ENCODE measurements at places on chromosomes 16 and 17. TPM values are rescaled to one million over a fixed set of nuclear protein-coding genes. Genes with fewer than 3 reads are reported as not detected.

- no peak for ATAC-seq
Observed at GRCh38 chr16:24974859-24975258, 40.3 kb downstream of the ARHGAP17 start.

HAS3 gene
- 1.4 TPM for total RNA-seq

- ATAC-seq: no peak
Observed at GRCh38 chr17:81329927-81330883, 35.1 kb upstream of the SLC38A10 start.

GRCh38 chr17:4490109-4490591, 8.5 kb upstream of the SPNS2 start:
- ATAC-seq: no peak

NPIPA3 gene
- not detected for total RNA-seq

GRCh38 chr17:29588562-29589411, 661 bp downstream of the GIT1 start:
- peak; percentile 29 for ATAC-seq

- ATAC-seq: no peak
Observed at GRCh38 chr17:688100-688989, 26.3 kb downstream of the VPS53 start.

DNA sequence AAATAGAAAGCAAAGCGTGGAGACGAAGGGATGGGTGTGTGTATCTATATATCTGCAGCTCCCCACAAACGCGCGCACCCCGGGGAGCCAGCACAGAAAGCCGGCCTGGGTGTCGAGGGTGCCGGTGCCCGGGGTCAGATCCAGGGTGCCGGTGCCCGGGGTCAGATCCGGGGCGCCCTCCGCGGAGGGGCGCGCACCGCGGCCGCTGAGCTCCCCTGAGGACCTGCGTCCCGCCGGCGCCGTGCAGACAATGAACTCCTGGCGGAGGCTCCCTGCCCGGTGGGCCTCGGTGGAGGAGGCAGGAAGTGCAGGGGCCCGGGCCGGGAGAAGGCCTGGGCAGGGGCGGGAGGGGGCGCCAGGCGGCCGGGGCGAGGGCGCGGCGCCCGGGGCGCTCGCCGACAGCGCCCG, 1.1 kb downstream of the ZNF423 start:
- ATAC-seq: peak; percentile 14

- no peak for ATAC-seq
Observed at GRCh38 chr16:35734728-35735402, 2275.5 kb downstream of the TP53TG3F start.

- no peak for ATAC-seq
Observed at GRCh38 chr17:74027444-74027843, 176.0 kb upstream of the RPL38 start.

ZSCAN10 gene
- total RNA-seq: 1.7 TPM

TBC1D3 gene
- total RNA-seq: not detected

SPATA32 gene
- not detected for total RNA-seq

TP53TG3F gene
- not detected for total RNA-seq

GRCh38 chr17:31596382-31597323, 205.2 kb downstream of the RAB11FIP4 start:
- peak; percentile 96 for ATAC-seq

PPL gene
- 82.5 TPM for total RNA-seq

DNA sequence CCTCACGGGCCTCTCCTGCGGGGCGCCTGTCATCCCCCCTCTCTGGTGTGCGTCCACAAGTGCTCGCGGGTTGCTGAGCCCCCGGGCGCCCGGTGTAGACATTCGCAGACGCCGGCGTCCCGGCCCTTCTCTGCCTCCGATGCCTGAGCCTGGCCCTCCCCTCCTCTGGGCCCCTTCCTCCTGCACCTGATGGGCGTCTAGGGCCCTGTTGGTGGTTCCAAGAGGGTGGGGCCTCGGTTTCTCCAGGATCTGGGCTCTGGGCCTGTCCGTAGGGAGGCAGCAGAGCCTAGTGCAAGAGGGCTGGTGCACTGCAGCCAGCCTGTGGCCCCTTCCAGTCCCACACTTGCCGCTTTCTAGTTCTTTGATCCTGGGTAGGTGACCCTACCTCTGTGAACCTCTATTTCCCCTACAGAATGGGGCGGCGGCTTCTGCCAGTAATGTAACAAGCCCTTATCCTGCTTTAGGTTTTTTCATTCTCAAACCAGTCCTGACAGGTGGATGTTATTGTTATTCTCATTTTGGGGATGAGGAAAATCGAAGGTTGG, 623 bp downstream of the E4F1 start:
- peak; percentile 26 for ATAC-seq

DNA sequence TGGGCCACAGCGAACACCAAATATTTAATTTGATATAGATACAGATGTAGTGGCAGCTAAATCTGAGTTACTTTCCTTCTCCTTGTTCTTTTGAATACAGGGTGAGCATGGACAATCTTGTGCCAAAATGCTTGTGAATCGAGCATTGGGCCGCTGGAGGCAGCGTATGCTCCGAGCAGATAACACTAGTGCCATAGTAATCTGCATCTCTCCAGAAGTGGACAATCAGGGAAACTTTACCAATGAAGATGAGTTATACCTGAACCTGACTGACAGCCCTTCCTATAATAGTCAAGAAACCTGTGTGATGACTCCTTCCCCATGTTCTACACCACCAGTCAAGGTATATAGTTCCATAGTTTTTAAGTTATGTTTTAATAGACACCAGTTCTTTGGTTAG, 21.2 kb upstream of the BCAS3 start:
- no peak for ATAC-seq

TEKT1 gene
- total RNA-seq: not detected

GRCh38 chr17:15502369-15503112, 35.1 kb upstream of the CDRT4 start:
- peak; percentile 93 for ATAC-seq

DNA sequence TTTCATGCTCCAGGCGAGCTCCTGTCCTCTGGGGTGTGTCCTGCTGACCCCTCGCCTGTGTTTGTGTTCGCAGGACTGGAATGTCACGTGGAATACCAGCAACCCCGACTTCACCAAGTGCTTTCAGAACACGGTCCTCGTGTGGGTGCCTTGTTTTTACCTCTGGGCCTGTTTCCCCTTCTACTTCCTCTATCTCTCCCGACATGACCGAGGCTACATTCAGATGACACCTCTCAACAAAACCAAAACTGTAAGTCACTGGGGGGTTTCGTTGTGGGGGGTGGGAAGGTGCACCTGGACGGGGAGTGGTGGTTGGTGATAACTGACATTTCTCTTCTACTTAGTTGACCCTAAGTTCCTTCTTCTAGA, 58.3 kb downstream of the ABCC1 start:
- ATAC-seq: no peak

DNA sequence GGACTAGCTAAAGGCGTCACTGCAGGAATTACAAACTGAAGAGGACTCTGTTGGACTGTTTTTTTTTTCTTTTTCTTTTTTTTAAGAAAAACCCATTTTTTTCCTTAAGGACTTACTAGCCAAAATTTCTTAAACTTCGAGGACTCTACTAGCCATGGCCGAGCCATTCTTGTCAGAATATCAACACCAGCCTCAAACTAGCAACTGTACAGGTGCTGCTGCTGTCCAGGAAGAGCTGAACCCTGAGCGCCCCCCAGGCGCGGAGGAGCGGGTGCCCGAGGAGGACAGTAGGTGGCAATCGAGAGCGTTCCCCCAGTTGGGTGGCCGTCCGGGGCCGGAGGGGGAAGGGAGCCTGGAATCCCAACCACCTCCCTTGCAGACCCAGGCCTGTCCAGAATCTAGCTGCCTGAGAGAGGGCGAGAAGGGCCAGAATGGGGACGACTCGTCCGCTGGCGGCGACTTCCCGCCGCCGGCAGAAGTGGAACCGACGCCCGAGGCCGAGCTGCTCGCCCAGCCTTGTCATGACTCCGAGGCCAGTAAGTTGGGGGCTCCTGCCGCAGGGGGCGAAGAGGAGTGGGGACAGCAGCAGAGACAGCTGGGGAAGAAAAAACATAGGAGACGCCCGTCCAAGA, 878 bp downstream of the HEXIM1 start:
- peak; percentile 34 for ATAC-seq

DNA sequence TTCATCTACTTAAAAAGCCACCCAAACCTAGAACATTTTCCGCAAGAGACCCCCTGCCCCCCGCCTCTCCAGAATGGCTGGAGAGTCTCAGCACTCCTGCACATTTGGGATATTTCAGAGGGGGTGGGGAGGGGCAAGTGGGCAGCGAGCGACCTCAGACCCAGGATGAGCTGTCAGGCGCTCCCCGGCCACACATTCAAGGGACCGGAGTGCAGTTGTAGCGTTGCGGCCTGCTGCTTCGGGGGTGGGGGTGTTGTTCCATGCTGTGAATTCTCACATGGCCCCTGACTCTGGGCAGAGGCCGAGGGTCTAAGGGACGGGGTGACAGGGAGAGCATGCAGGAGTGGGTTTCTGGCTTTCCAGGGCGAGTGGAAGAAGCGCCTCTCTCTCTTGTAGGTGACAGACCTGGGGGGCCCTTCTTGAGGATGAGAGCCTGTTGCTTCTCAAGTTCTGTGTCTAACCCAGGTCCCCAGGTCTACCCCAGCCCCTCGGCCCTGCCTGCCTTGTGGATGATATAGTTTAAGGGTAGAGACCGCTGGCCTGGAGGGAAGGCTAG, 231.2 kb downstream of the SEC14L1 start:
- ATAC-seq: no peak

GRCh38 chr16:27754788-27755690, 205.1 kb downstream of the KATNIP start:
- ATAC-seq: no peak

- no peak for ATAC-seq
Observed at GRCh38 chr16:10776280-10776679, 32.6 kb downstream of the NUBP1 start.

FASN gene
- 22.6 TPM for total RNA-seq

- peak; percentile 59 for ATAC-seq
Observed at GRCh38 chr17:18248300-18248731, 10.2 kb downstream of the FLII start.

GRCh38 chr17:79072544-79072943, 2.1 kb upstream of the ENGASE start:
- ATAC-seq: no peak

DNA sequence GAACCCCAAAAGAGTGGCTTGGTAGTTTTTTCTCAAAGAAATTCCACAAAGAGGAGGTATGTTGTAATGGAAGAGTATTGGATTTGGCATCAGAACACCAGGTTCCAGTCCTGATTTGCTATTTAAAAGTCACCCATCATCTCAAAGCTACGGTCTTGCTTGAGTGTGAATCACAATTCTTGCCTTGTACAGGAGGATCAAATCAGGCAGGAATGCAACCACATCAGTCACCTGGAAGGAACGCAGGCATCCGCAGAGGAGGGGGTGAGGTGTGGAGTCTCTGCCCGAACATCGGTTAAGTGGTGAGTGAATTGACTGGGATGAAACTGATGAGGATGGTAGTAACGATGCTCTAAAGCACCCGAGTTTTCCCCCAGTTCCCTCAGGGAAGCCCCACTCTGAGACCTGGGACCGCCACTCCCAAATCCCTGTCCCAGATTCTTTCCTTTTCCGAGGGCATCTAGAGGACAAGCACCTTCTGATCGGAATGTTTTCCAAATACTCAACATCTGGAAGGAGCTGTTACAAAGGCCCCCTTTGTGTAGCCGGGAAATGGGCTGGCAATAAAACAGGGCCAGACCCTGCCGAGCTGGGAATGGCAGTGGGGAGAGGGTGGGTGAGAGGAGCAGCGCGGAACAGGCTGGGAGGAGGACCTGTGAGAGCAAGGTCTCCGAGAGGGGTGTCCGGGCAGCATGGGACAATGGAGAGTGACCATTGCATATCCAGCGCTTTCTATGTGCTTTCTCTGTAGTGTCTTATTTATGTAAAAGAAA, 469.6 kb downstream of the SLC39A11 start:
- no peak for ATAC-seq

GRCh38 chr17:32609884-32610650, 123.3 kb downstream of the CDK5R1 start:
- no peak for ATAC-seq

UNKL gene
- 12.3 TPM for total RNA-seq

TP53TG3 gene
- total RNA-seq: not detected

KCNG4 gene
- total RNA-seq: not detected

EVI2B gene
- total RNA-seq: 3.1 TPM

HCRT gene
- total RNA-seq: not detected

GRCh38 chr17:81422776-81423697, 27.8 kb downstream of the BAHCC1 start:
- peak; percentile 72 for ATAC-seq

DNA sequence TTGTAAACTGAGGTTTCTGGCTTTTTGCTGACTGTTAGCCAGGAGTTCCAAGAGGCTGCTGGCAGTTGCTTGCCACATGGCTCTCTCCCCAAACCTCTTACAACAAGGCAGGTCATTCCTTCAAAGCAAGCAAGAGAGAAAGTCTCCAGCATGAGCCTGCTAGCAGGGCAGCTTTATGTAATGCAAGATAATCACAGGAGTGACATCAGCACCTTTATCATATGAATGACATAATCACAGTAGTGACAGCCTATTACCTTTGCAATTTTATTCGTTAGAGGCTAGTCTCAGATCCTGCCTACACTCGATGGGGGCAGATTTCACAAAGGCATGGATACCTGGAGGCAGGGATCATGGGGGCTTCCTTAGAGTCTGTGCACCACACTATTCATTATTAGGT, 79.5 kb upstream of the KCNJ16 start:
- no peak for ATAC-seq

SCGB1C2 gene
- not detected for total RNA-seq

NPTX1 gene
- 1.2 TPM for total RNA-seq

DNA sequence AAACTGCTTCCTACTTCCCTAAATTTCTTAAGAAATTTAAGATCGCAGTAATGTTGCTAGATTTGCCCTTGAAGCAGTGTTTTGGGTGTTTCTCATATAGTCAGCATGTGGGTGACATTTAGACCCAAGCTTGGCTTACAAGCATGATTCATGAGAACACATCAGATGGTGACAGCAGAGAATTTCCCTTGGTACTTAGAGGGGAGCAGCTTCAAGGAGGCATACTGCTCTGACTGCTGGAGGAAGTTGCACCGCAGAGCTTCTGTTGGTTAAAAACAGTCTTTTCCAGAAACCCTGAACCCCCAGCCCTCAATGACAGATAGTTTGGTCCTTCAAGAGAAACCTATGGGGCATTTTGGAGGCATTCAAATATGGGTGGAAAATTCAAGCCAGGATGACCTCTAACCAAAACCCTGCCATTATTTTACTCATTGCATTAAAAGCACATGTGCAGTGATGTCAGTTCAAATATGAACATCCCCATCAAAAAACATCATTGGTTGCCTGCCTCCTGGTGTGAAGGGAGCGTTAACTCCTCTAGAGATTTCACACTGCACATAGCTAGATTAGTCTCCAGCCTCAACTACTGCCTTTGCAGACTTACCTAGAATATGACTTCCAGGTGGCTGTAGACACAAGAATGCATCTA, 201.5 kb upstream of the CACNG5 start:
- no peak for ATAC-seq

Data from gastroesophageal sphincter (tissue), 4 donors.